Activated T-cell treated with anti-CD3 and anti-CD28 coated beads, Interleukin-2, amount 50 U/mL, for 72 hours (primary cell): ENCODE measurements at places on chromosomes 7 and 10.

GRCh38 chr7:99755085-99755484 is 20.1 kb upstream of the CYP3A7 start:
- DNase-seq = no peak

GRCh38 chr7:110994028-110994967 is 96.6 kb upstream of the LRRN3 start:
- DNase-seq = no peak

DNA sequence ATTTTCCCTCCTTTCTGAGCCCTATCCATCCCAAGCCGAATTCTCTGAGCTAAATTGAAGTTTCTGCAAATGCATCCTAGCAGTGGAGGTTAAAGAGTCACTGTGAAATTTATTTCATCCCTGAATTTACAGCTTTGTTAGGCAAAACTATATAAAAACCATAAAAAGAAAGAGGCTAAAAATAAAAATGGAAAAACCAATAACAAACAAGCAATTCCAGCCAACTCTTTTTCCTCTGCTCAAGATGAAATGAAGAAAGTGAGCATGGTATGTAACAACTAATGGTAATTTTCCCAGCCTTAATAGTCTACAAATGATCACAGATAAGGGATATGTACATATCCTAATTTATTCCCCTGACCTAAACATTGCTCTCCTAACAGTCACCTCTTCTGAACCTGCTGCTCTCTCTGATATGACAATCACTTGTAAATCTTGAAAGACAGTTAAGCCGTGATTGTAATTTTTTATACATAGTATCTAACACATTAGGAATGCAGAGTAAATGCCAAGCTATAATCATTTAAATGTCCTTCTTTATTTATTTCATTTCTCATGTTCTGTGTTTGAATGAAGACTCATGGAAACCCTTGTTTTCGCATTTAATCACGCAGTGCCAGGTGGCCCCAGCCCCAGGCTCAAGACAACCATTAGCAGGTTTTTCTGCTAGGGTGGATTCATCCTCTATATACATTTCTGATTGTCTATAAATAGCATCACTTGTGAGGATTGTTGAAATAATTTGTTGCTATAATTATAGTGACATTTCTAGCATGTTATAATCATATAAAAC is 48.6 kb upstream of the NRP1 start:
- no peak for DNase-seq

GRCh38 chr10:88557658-88558057 is 25.5 kb downstream of the RNLS start:
- no peak for DNase-seq

- no peak for DNase-seq
These were observed 17.7 kb upstream of the KLF6 start for GRCh38 chr10:3802526-3803265.

- no peak for DNase-seq
These were observed 194.0 kb downstream of the AHR start for GRCh38 chr7:17492437-17492836.

- no peak for DNase-seq
These were observed 177.2 kb downstream of the JAZF1 start for GRCh38 chr7:28003408-28003807.

GRCh38 chr7:38465956-38466355 is 165.2 kb downstream of the AMPH start:
- DNase-seq = no peak

- no peak for DNase-seq
These were observed 10.3 kb downstream of the CRHR2 start for GRCh38 chr7:30671793-30672465.

- no peak for DNase-seq
These were observed 103.5 kb downstream of the FAM53B start for GRCh38 chr10:124640538-124641231.

- no peak for DNase-seq
These were observed 9.0 kb downstream of the EPHB4 start for GRCh38 chr7:100818366-100818765.

- no peak for DNase-seq
These were observed 15.6 kb downstream of the LAT2 start for GRCh38 chr7:74225400-74225799.

DNA sequence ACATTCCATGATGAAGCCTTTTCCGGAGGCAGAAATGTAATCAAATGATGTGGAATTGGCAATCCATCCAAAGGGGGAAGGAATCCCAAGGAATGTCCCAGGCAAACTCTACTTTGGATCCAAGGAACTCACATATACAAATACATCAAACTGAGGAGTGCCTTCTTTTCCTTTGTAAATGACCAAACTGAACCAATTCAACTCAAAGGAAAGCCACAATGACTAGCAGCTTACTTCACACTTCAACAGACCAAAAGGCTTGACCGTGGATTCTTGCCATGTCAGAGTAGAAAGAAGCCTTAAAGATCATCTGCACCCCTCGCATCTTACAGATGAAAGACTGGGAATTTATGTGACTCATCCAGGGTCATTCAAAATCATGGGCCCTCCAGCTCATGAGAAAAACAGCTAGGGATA is 79.7 kb upstream of the MACROH2A2 start:
- DNase-seq = no peak

DNA sequence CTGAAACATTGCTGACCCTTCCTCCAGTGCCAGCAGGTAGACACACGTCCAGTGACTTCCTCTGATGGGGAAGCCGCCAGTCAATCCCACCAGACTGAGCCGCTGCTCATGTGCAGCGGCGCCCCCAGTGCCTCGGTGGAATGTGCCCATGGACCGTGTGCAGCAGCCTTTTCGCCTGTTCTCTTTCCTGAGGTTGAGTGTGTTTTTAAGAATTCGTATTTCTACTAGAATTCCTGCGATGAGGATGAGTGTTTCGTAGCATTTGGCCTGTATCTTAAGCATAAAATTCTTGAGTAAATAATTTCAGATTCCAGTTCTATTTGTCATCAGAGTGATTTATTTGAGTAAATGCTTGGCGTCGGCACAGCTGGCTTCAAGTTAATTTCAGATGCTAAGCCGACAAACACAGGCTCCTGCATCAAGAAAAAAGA is 35.4 kb downstream of the BNIP3 start:
- no peak for DNase-seq

GRCh38 chr7:134891262-134891695 is 95.0 kb upstream of the AGBL3 start:
- no peak for DNase-seq

DNA sequence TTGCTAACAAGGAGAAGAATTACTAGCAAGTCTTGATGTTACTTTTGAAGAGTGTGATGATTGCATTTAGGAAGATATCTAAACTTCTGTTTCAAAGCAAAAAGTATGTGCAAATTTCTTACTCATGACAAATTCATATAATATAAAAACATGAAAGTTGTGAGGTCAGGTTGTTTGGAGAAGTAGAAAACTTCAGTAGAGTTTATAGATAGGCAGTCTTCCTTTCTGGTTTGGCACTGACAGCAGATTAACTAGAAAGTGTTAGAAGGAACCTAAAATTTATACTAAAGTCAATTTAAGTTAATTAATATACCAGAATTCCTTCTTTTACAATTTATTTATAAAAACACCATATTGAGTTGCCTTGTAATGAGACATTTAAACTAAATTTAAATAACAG is 16.9 kb downstream of the PTEN start:
- no peak for DNase-seq

GRCh38 chr7:51459809-51460208 is 143.2 kb upstream of the COBL start:
- no peak for DNase-seq

- no peak for DNase-seq
These were observed 49.2 kb downstream of the IQUB start for GRCh38 chr7:123485187-123485586.

DNA sequence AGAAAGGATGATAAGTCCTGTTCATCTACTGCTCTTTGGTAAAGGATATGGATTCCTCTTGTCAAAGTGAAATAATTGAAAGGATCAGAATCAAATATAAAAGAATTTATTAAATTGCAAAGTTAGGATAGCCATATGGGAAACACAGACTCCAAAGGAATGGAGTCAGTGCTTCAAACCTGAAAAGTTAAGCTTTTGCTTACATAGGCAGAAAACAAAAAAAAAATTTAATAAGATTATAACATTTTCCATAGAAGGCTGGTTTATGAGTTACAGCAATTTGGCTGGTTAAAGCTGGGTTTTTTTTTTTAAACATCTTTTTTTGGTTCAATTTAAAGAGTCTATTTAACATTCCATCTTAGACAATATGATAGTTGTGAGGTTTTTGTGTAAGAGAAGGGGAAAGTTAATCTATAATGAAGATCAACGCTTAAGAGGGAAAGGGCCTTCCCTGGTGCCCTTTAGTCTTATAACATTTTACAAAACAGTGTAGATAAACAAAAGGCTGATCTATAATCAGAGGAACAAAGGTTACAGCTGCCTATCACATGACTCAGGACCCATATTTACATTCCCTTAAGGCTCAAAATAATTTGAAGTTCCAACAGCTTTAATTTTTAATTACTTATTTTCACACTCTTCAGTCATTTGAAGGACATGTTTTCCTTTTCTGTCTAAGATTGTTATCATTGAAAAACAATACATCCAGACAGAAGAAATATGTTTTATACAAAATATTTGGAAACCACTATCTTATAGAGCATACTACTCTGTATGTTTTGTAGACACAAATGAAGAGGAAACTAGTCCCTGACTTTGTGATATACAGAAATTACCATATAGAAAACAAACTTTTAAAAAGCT is 234.3 kb upstream of the MBL2 start:
- no peak for DNase-seq

DNA sequence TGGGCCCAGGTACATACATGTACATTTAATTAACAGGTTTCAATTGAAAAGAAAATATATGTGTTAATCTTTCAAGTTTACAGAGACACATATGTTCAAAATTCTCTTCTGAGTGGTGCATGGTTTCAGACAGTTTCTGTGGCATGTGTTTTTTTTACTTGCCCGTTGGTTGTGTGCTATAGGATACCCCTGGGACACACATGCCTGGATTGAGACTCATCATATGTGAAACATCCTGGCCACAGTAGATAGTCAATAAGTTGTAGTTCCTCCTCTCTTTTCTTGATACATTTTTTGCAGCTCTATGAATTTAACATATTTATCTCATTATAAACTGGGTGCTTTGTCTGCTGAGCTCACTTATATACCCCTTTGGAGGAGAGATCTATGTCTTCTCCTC is 207.8 kb upstream of the CTBP2 start:
- no peak for DNase-seq

GRCh38 chr7:110541962-110542361 is 549.0 kb upstream of the LRRN3 start:
- DNase-seq = no peak

DNA sequence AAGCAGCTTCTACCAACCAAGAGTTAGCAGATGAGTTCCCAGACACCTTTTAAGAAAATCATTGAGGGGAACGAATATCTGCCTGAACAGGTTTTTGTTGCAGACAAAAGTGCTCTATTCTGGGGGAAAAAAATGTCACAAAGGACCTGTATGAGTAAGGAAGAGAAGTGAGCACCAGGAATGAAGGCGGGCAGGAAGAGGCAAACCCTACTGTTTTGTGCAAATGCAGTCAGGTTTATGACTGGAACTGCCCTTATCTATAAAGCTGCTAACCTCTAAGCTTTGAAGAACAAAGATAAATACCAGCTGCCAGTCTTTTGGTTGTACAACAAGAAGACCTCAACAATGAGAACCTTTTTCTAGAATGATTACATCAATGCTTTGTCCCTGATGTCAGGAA is 292.4 kb upstream of the SP4 start:
- no peak for DNase-seq

- no peak for DNase-seq
These were observed 10.6 kb downstream of the INTS1 start for GRCh38 chr7:1493571-1493970.

DNA sequence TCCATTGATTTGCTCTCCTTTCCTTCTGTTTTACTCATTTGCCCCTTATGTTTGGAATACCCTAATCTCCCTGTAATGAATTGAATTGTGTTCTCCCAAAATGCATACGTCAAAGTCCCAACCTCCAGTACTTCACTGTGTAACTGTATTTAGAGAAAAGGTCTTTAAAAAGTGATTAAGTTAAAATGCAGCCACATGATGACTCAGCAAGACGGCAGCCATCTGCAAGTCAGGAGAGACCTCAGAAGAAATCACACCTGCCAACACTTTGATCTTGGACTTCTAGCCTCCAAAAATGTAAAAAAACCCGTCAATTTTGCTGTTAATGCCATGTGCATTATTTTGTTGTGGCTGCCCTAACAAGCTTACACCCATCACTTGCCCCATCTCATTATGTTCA is 85.3 kb upstream of the PCLO start:
- no peak for DNase-seq

DNA sequence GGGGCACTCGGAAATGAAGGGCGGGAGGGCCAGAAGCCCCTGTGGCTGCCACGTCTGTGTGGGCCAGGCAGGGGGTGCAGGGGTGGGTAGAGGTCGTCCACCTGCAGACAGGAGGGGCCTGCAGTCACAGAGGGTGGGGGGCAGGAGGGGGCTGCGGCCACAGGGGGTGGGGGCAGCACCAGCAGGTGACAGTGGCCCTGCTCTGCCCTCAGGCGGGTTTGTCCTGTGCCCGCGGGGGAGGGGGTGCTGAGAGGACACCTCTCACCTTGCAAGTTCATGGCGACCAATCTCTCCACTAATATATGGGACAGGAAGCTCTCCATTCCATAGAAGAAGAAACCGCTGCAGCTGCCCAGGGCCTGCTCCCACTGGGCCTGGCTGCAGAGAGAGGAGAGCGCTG is 26.6 kb upstream of the NKX6-2 start:
- no peak for DNase-seq

GRCh38 chr7:96388620-96389383 is 66.9 kb upstream of the SLC25A13 start:
- DNase-seq = no peak

GRCh38 chr7:97731736-97732564 is at the start of gene TAC1:
Gene TAC1 (plus strand): TSS chr7:97732086. CDS start chr7:97732613, 527 bp downstream.
- DNase-seq = no peak

GRCh38 chr7:140497241-140497769 is 18.0 kb upstream of the MKRN1 start:
- no peak for DNase-seq

GRCh38 chr7:134777470-134777869 is 2.0 kb upstream of the CALD1 start:
- no peak for DNase-seq
